ENCODE measurements at places on chromosomes 3 and 15.

DNA sequence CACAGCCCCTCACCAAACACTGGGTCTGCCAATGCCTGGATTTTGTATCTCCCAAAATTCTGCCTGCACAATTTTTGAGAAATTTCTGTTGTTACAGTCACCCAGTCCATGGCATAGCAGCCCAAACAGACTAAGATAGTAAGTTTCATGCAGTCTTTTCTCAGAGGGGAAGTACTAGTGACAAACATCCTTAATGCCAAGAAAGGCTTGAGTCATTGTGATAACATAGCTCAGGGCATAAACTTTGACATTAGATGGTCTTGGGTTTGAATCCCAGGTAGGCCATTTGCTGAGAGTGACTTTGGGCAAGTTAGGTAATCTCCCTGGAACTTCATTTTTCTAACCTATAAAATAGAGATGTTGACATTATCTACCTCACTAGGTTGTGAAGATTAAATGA is 36.1 kb upstream of the PFN2 start:
- no peak for ATAC-seq

DNA sequence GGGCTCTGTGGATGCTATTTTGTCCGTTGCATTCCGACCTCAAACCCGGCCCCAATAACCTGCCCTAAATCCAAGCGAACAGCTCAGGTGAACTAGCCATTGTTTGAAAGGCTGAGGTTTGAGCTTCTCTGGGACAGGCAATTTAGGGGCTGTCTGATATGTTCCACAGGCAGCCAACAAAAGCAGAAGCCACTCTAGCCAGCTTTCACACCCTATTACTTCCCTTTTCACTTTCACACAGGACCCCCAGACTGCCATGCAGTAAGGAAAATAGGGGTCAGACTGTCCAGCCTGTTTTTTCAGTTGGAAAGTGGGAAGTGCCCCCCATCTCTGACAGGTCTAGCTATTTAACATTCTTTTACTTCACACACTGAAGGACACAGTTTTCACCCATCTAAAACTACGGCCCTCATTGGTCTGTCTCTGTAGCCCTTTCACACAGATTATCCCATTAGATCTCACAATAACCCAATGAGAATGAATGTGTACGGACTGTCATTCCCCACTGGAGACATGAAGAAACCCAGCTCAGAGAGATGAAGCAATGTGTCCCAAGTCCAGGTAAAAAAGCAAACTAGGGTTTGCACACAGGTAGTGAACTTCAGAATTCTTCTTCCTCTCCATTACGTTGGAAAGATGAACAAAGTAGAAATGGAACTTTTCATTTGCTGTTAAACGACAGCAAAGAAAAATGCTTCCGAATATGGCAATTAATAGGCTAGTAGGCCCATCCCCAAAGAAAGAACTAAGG is 1.9 kb downstream of the CCDC12 start:
- ATAC-seq: no peak

- no peak for ATAC-seq
Observed at GRCh38 chr3:159992589-159992988, 4.0 kb downstream of the IL12A start.

- no peak for ATAC-seq
Observed at GRCh38 chr3:185328324-185329004, 34.5 kb upstream of the MAP3K13 start.

DNA sequence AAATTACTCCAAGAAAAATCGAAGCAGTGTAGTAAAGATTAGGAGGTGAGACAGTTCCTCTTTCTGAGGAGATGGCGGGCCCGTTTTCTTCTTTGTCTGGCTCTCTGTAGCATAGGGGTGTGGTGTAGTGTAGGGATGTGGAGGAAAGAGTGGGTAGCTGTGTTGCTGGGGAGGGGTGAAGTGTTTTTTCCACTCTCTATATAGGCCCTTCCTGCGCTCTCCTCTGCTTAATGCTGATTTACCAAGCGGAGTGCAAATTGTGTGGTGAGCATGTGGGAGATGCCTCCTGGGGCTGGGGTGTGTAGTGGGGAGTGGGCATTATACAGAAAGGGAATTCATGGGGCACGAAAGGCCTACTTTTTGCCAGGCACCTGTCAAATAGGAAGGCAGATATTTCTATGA is 94.9 kb downstream of the ST6GAL1 start:
- no peak for ATAC-seq

DNA sequence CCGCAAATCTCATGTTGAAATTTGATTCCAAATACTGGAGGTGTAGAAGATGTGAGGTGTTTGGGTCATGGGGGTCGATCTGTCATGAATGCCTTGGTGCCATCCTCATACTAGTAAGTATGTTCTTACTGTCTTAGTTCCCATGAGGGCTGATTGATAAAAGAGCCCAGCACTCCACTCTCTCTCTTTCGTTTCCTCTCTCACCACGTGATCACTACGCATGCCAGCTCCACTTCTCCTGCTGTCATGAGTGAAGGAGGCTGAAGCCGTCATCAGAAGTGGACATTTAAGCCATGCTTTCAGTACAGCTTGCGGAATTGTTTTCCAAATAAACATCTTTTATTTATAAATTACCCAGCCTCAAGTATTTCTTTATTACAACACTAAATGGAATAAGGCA is 6.1 kb downstream of the OR5H15 start:
- ATAC-seq: no peak

DNA sequence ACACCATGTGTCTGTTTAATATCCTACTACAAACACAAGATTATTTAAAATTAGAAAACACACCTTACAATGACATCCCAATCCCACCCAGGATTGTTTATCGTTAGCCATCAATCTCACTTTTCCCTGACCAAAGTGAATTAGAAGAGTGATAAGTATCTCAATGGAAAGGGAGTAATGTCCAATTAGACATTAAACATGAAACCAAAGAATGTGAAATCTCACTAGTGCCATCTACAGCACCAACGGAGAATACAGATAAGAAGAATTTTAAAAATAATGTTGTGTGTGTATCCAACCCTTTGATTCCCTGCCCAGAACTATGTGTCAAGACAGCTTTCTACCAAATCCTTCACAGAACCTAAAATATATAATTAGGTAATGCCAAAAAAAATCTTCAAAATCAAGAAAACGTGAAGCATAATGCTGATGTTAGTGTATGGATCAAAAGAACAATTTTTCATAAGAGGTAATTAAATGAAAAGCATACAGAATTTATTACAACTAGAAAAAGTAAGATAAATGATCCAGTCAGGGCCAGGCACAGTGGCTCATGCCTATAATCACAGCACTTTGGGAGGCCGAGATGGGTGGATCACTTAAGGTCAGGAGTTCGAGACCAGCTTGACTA is 64.2 kb downstream of the SCAPER start:
- no peak for ATAC-seq

DNA sequence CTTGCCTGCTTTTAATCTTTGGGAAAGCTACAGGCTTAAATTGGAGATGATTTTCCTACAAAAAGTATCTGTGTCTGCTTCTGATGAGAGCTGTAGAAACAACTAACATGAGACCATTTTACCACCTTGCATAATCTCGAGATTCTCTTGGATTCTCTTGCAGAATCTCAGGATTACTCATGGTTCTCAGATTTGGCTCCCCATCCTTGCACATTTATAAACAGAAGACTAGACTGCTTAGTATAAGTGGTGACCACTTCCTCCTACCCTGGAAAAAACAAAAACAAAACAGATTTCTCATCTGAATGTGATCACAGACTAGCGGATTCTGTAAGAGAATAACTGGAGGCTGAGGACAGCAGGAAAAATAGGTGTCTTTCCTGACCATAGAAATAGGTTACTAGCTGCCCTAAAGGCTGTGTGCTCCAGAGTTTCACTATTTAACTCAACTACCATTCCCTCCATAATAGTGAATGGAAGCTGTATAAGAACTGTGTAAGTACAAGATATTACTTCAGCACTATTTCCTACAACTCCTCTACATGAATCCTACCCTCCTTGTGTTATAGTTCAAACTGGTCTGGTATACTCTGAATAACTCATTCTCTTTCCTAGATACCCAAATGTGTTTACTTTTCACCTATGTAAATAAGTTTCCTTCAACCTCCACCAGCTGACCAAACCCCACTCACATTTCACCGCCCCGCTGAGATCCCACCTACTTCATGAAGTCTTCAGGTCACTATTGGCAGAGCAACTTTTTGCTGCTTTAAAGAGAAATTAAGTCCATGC is 122.2 kb upstream of the C2CD4B start:
- no peak for ATAC-seq

GRCh38 chr15:34933432-34933975 is 36.0 kb downstream of the AQR start:
- ATAC-seq: no peak

DNA sequence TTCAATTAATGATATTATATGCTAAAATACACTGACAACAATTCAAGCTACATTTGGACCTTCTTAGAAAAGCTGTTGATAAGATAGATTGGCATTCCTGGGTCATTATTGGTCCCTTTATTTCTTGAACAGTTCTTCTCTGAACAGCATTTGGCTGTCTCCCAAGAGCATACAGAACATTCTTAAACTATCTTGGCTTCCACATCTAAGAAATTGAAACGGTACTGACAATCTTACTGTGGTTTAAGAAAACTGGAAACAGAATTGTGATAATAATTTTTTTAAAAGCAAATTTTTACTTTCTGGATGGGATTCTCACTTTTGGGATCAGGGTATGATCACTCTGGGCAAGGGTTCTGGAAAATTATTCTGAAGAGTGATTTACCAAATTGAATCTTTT is 161.7 kb upstream of the ZNF385D start:
- ATAC-seq: no peak

- no peak for ATAC-seq
Observed at GRCh38 chr3:188229177-188229576, 75.2 kb downstream of the LPP start.

- ATAC-seq: no peak
Observed at GRCh38 chr3:9147896-9148266, 101.6 kb downstream of the SRGAP3 start.

- ATAC-seq: no peak
Observed at GRCh38 chr3:171282041-171282440, 178.2 kb downstream of the TNIK start.

GRCh38 chr3:195195321-195196209 is 75.4 kb downstream of the XXYLT1 start:
- ATAC-seq: peak; percentile 12

DNA sequence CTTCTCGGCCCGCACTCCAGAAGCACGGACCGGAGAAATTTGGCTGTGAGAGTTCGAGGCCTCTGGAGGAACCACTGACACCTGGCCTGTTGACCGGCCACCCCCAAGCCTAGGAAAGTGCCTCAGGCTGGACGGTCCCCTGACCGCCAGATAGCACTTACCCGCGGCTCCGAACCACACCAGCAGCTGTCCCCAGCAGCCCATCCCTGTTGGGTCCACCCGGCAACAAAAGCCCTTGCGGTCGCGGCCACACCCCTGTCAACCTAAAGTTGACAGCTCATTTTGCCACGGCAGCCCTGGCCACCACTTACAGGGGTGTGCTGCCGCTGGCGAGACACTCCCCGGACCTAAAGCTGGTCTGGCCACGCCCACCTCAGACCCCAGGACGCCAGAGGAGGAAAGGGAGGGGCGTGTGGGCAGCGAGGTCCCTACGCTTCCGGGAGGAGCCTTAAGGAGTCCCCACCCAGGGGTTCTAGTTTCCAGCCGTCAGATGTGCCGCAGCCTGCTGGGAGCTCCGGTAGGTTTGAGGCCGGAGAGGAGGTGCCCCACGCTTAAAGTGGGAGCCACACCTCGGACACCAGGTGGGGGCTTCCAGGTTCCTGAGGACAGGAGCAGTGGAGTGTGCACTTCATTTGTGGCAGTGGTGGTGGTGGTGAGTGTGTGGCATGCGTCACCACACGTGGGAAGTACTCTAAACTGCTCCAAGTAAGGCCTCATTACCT is at the start of gene LTK:
Gene LTK, minus strand, starts transcription at position 322 of the 722 bp plus-strand sequence. Its CDS starts 118 bp downstream, at position 204.
- ATAC-seq: peak; percentile 31

- ATAC-seq: no peak
Observed at GRCh38 chr3:129235344-129235917, 14.0 kb upstream of the COPG1 start.
